ENCODE measurements at places on chromosomes 13 and 19.

DNA sequence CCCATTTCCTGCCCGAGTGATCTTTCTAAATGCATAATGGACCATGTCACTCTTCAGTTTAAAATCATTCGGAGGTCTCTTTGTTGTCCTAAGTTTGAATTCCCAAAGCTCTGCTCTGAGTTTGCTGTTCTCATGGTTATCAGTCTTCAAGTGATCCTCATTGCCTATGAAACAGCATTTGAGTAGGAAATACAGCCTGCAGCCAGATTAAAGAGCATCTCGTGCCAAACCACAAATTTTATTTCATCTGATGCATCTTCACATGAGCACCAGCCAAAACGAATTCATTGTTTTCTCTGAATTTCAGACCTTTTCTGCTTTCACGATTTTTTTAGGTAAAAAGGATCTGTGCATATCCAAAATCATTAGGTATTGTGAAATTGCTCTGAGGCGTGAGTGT, 299.6 kb downstream of the TDRD3 start:
- no peak for DNase-seq

- DNase-seq: no peak
Measured at GRCh38 chr13:38566519-38566918, 120.4 kb upstream of the FREM2 start.

- DNase-seq: no peak
Measured at GRCh38 chr19:20278342-20278741, 111.3 kb downstream of the ZNF486 start.

- no peak for DNase-seq
Measured at GRCh38 chr13:63540061-63540460, 2124.4 kb upstream of the PCDH20 start.

DNA sequence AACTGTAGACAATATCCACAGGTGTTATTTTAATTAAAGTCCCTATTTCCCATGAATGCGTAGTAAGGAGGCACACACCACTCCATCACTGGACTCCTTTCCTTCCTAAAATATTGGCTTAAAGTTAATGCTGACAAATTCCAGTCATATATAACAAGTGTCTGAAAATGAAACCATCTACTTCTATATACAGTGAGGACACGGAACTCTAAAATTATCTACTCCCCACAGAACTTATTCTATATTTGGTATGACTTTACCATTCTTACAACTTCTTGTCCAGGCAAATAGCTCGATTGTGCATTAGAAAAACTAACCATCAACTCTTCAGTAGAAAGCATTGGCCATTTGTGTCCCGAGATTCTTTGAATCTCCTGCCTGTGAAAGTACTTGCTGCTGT, 1560.2 kb downstream of the EFNB2 start:
- no peak for DNase-seq

DNA sequence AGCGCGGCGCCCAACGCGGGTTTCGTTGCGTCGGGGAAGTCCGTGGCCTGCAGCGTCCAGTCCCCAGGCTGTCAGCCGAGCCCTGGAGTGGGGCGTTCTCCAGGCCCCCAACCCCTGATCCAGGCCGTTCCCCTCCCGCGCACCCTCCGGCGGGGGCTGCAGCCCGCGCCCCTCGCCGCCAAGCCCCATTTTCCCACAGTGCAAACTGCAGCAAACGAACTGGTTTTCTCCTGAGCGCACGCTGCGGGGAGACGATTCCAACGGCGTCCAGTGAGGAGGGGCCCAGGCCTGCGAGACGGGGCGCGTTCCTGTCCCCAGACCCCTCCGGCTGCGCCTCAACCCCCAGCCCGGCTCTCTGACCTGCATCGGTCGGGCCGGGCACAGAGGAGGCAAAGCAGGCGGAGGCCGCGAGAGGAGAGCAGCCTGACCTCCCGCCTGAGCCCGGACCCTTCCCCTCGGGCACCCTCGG, 4.4 kb upstream of the ONECUT3 start:
- no peak for DNase-seq
